NCI-H187 (cell line): ENCODE measurements at places on chromosomes 7 and 10.

DNA sequence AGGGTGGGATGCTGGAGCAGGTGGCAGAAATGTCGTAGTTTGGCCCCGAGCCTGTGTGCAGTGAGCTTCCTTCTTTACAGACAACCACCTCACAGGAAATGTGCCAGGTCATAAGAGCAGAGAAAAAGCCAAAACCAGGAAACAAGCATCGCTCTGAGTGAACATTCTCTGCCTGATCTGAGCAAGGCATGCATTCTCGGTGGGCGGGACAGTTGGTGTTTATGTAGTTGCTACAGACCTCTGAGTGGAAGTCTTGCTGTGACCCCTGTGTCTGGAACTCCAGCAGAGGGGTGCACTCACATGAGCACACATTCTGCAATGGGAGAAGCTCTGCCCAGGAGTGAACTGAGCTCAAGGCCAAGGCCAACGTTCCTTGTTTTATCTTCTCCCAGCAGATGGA, 230.1 kb downstream of the TCERG1L start:
- DNase-seq: no peak

- DNase-seq: no peak
Measured at GRCh38 chr7:22420973-22421635, 64.2 kb upstream of the RAPGEF5 start.

- no peak for DNase-seq
Measured at GRCh38 chr7:106462365-106462859, 177.6 kb upstream of the NAMPT start.

- no peak for DNase-seq
Measured at GRCh38 chr7:129951226-129952085, 1.3 kb downstream of the UBE2H start.

- no peak for DNase-seq
Measured at GRCh38 chr10:103227416-103227815, 18.3 kb upstream of the RPEL1 start.
